ENCODE measurements at places on chromosomes 3 and 15. TPM values are rescaled to one million over a fixed set of nuclear protein-coding genes. Genes with fewer than 3 reads are reported as not detected.

GRCh38 chr3:62638316-62638715, 236.9 kb downstream of the CADPS start:
- no peak for DNase-seq

GRCh38 chr3:183319371-183319770, 66.3 kb downstream of the B3GNT5 start:
- DNase-seq: no peak

DNA sequence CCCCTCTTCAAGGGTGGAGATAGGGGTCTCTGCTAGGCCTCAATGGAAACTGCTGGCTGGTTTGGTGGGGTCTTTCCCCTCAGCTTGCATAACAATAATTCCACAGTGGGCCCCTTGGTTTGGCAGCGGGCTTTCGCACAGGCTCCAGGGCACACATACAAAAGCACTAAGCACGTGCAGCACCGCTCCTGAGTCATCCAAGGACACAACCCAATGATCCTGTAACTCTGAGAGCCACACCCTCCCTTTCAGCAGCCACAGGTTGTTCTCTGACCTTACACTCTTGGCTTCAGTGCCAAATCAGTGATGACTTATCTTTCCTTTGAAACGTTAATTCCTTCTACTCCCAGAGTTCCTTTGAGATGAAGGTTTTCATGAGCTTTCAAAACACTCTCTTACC, 41.7 kb downstream of the DAPK2 start:
- no peak for DNase-seq

DNA sequence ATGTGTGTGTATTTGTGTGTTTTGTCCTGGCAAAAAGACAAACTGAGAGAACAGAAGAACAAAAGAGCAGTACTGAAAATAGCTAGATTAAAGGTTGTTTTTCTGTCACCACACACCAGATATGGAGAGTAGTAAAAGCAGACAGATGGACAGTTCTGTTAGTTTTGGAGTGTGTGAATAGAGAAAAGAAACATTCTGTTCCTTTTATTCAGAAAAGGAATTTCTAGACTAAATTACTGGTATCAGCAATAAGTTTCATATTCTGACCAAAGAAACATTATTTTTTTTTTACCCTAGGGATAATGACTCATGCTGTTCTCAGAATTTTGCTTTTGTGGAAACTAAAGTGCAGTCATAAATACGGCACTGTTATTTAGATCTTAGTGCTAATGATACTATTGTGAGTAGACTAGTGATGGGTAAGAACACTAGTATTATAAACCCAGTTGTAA, 32.9 kb downstream of the PIK3CA start:
- no peak for DNase-seq

GRCh38 chr3:49199900-49200281, 28.5 kb downstream of the KLHDC8B start:
- no peak for DNase-seq

Gene COL6A5
- not detected for total RNA-seq

GRCh38 chr15:69666921-69667811, 214.5 kb downstream of the RPLP1 start:
- DNase-seq: no peak

DNA sequence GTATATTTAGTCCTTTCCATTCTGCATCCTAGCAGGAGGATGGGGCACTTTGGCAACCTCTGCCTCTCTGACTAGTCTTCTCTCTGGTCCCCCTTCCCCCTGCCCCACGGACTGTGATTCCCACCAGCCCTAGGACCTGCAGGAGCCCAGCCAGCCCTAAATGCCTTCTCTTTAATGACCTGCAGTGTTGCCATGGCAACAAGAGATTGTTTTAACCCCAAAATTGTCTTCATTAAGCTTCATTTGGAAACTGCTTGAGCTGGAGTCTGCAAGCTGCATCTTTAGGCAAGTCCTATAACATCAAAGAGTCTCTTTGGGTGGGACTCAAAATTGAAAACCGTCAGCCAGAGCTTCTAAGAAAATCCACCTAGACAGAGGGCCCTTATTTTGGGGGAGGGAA, 59.7 kb upstream of the ANKRD34C start:
- no peak for DNase-seq

Gene HMG20A
- total RNA-seq: 21.4 TPM

Gene OR5K2
- total RNA-seq: not detected

Gene BDH1
- total RNA-seq: 111 TPM

Gene PSTPIP1
- 40.4 TPM for total RNA-seq
